ENCODE measurements at places on chromosomes 7 and 10. TPM values are rescaled to one million over a fixed set of nuclear protein-coding genes. Genes with fewer than 3 reads are reported as not detected.

RPEL1 gene
- not detected for total RNA-seq

- H3K4me1 ChIP-seq = no peaks in the 10 kb centered on the region
- H3K4me3 ChIP-seq = no peak overlapping the region
- DNase-seq = no peak
- no peaks in the 10 kb centered on the region for H3K36me3 ChIP-seq
- H3K27me3 ChIP-seq = no peaks in the 10 kb centered on the region
Observed at GRCh38 chr7:33494474-33494873, 365.1 kb downstream of the BBS9 start.

GRCh38 chr10:117669122-117669521, 126.6 kb downstream of the EMX2 start:
- no peaks in the 10 kb centered on the region for H3K36me3 ChIP-seq
- no peaks in the 10 kb centered on the region for H3K4me1 ChIP-seq
- H3K27me3 ChIP-seq = no peaks in the 10 kb centered on the region
- no peak overlapping the region for H3K4me3 ChIP-seq
- DNase-seq = no peak

TAS2R41 gene
- not detected for total RNA-seq

DNA sequence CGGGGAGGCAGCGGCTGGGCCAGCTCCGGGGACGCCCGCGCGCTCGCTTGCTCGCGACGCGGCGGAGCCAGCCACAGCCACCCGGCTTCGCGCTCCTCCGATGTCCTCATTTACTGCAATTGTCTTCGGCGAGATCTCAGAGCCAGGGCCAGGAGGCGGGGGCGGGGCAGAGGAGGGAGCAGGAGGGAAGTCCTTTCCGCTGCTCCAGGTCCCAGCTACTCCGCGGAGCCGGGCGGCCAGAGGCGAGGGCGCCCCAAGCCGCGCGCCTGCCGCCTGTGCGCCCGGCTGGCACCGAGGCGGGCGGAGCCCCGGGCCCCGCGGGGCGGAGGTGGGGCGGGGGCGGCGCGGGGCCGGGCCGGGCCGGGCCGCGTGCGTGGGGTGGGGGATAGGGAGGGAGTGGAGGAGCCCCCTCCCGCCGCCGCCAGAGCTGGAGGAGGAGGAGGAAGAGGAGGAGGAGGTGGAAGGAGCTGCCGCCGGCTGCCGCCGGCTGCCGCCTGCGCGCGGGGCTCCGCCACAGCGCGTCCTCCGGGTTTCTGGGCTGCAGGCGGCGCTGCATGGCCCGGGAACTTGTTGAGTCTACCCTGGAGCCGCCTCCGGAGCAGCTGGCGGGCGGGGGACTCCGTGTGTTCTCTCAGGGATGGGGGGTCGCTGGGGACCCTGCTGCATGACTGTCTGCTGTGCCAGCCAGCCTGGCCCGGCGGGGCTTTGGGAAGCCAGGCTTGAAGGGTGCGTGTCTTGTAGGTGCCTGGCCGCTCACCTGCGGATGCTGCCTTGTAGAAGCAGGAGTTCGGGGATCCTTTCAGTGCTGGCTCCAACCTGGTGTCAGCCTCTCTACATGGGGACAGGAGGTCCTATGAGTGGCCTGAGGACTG, at the start of gene INSYN2A:
INSYN2A (minus strand) TSS at position 310 of the 872 bp plus-strand sequence. CDS start 20,196 bp downstream, outside the sequence.
- H3K27ac ChIP-seq = no peak within 1 kb of the TSS
- DNase-seq = no peak
- H3K4me3 ChIP-seq = peak within 1 kb of the TSS; percentile 33
- no peaks in the 10 kb centered on the region for H3K27me3 ChIP-seq

DNA sequence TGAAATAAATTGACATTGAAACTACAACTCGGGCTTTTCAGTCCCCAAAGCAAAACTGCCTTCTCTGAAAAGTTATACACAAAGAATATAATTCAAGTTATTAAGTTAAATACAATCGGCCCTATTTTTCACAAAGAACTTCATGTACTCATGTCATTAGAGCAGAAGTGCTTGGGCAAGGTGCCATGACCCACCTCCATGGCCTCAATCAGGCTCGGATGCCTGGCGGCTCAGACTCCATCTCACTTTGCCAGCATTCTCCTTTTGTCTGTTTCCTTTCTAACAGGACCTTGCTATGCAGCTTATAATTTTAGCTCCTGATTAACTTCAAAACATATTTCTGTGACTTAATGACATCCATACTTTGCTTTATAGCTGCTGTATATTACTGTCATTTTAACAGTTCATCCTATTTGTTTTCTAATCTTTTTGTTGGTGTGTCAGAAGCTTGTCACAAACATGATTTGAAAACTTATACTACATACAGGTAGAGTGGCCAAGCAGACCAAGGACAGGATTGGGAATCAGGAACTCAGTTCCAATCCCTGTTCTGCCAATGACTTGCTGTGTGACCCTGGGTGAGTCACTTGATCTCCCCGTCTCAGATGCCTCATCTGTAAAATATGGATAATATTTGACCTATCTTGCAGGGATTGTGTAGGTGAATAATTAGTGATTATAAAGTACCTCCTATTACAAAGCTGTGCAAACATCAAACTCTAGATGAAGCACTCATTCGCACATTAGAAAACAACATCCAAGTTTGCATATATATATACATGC, 60.8 kb upstream of the ITGA8 start:
- no peak for DNase-seq
- H3K36me3 ChIP-seq = peaks cover 44% of the 10 kb centered on the region
- no peak overlapping the region for H3K27ac ChIP-seq
- H3K27me3 ChIP-seq = no peaks in the 10 kb centered on the region
- no peak overlapping the region for H3K4me3 ChIP-seq

- no peak overlapping the region for H3K27ac ChIP-seq
- no peaks in the 10 kb centered on the region for H3K27me3 ChIP-seq
- no peak for DNase-seq
- H3K4me3 ChIP-seq = no peak overlapping the region
- H3K4me1 ChIP-seq = no peaks in the 10 kb centered on the region
- H3K36me3 ChIP-seq = no peaks in the 10 kb centered on the region
Observed at GRCh38 chr7:47024991-47025390, 556.9 kb downstream of the TNS3 start.

DNA sequence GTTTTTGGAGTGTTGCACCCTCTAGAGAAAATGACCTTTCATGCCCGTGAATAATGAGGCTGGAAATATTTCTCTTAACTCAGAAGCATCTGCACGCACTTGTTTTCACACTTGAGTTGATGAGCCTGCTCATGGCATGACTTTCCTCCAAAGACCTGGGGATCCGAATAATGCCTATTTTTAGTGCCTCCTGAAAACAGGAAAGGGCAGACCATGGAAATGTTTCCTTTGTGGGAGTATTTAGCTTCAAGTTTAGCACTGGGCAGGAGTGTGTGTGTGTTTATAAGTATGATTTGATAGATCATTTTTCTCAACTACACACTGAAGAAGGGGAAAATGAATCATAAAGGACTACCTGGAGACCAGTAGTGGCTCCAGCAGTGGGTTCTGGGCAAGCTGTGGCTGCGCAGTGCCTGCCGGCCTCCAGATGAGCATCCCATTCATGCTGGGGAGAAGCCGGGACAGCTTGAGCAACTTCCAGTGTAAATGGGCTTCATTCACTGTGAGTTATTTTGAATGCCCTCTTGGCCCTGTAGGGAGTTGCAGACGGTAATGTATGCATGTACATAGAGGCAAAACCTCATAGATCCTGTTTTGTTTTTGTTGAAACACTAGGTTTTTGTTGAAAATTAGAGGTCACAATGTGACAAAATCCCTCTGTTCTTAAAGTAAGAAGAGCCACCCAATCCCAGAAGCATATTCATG, 117.8 kb upstream of the INSYN2A start:
- DNase-seq = no peak
- H3K27me3 ChIP-seq = no peaks in the 10 kb centered on the region
- H3K4me1 ChIP-seq = no peaks in the 10 kb centered on the region
- no peak overlapping the region for H3K27ac ChIP-seq
- no peaks in the 10 kb centered on the region for H3K36me3 ChIP-seq
- H3K4me3 ChIP-seq = no peak overlapping the region

- no peak for DNase-seq
- peaks cover 5% of the 10 kb centered on the region for H3K27me3 ChIP-seq
Observed at GRCh38 chr10:128963211-128964099, 503.6 kb upstream of the MGMT start.

ZNF804B gene
- total RNA-seq = not detected

DNA sequence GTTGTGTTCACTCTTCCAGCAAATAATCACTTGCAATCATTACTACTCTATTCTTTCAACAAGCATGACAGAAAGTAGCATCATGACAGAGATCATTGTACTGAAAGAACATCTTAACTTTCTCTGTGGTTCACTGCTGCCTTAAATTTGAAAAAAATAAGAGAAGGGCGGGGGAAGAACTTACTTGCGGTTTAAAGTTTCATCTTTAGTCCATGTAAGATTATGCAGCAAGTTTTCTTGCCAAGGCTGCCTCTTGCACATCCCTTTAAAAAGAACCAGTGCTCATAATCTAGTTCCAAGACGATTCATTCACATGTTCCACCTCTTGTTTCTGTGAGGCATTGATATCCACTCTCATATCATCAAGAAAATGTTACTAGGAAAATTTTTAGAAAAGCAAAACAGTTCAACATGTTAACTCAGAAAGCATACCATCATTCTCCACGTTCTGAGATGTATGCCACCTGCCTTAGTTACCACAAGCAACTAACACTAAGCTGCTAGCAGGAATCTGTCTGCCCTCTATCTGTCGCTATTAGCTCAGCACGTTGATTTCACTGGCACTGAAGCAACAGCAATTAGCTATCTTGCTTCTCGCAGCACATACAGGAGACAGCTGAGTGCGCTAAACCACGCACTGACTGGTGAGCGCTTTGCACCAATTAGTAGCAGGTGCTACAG, at the start of gene PCDH15:
PCDH15 (minus strand) TSS at position 491 of the 681 bp plus-strand sequence. CDS start 136,969 bp downstream, outside the sequence.
- no peaks in the 10 kb centered on the region for H3K27me3 ChIP-seq
- H3K4me1 ChIP-seq = no peaks in the 10 kb centered on the region
- no peaks in the 10 kb centered on the region for H3K36me3 ChIP-seq
- no peak within 1 kb of the TSS for H3K27ac ChIP-seq
- H3K4me3 ChIP-seq = no peak within 1 kb of the TSS

- no peak for DNase-seq
- no peak overlapping the region for H3K4me3 ChIP-seq
- H3K4me1 ChIP-seq = no peaks in the 10 kb centered on the region
- H3K27me3 ChIP-seq = no peaks in the 10 kb centered on the region
- H3K36me3 ChIP-seq = no peaks in the 10 kb centered on the region
Observed at GRCh38 chr10:89904755-89905154, 203.4 kb downstream of the KIF20B start.
